Stimulated activated naive CD8-positive, alpha-beta T cell treated with anti-CD3 and anti-CD28 coated beads, Interleukin-15, Interleukin-2, amounts not matched to agents 100 U/mL and 50 U/mL, for 24 hours (primary cell): ENCODE measurements at places on chromosomes 7 and 10.

DNA sequence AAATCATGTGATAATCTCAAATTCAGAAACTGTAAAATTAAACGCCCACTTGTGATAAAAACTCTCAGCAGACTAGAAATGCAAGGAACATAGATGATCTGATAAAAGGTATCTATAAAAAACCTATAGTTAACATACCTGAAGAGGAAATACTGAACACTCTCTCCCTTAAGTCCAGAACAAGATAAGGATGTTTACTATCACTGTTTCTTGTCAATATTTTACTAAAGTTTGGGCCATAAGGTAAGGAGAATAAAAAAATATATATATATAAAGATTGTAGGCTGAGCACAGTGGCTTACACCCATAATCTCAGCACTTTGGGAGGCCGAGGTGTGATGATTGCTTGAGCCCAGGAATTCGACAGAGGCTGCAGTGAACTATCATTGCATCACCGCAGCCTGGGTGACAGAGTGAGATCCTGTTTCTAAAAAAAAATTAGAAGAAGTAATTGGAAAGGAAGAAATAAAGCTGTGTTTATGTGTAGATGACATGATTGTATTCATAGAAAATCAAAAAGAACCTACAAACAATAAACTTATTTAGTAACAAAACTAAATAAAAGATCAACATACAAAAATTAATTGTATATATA, 28.4 kb downstream of the MPLKIP start:
- no peak for DNase-seq

DNA sequence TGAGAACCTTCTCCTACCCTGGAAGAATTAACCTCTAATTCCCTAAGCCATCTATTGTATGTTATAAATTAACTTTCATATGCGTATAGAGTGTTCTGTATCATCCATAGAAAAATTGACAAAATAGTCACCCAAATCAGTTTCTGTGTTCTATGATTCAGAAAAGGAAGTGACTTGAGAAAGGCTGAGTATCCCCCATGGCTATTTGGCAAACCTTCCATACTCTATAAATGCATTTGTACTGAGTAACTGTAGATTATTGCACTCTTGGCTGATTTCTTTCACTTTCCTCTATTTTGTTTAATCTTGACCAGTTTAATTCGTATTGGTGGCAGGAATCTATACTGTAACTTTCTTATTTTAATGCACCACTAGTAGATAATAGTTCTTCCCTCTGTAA, 182.2 kb downstream of the HTR7 start:
- DNase-seq = no peak

DNA sequence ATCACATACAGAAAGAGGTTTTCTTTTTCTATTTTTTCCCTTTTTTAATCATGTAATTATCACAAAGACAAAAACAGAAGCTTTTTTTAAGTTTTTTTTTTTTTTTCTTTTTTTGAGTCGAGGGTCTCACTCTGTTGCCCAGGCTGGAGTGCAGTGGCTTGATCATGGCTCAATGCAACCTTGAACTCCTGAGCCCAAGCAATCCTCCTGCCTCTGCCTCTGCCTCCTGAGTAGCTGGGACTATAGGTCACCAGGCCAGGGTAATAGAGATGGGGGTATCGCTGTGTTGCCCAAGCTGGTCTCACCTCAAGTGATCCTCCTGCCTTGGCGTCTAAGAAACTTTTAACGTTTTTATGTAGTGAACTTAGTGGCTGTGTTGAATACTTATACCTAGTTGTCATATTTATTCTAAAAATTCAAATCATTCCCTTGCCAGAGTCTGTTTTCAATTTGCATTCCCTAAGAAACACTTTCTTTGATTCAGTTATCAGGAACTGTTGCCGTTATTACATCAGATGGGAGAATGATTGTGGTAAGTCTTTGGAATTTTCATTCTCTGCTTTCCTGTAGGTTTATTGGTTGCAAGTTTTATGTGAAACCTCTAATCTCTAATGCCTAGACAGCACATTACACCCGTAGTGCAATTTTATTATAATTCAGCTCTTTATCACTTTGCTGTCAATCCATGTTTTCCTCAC, 1.3 kb downstream of the LSM8 start:
- no peak for DNase-seq

- DNase-seq = peak; percentile 83
Measured at GRCh38 chr10:132448248-132448731, 51.3 kb downstream of the PWWP2B start.

- no peak for DNase-seq
Measured at GRCh38 chr7:109282726-109283125, 713.1 kb downstream of the DNAJB9 start.

DNA sequence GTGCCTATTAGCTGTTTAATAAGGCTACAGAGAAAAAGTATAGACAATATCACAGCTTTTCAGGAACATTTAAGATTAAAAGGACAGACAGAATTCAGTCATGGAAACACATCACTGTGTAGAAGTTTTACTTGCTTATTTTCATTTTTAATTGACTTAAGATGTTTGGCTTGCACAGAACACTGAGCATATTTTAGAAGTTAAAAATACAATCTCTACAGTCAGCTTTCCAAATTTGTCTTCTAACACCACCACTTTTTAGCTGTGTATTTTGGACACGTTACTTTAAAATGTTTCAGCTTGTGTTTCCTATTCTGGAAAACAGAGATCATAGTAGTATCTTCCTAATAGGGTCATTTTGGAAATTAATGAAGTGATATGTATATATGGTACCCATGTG, 11.8 kb downstream of the CFAP69 start:
- no peak for DNase-seq

DNA sequence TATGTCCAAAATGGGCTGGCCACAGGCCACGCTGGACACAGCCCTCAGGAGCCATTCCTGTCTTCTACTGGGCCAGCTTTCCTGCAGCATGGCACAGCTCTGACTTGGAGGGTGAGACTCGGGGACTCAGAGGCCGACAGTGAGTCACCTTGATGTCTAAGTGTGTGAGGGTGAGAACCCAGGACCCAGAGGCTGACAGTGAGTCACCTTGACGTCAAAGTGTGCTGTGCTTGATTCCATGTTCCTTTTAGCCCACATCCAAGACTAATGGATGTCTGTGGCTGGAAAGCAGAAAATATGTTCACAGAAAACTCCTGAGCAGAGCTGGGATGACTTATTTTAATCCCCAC, 6.0 kb upstream of the FAM170B start:
- DNase-seq = no peak

- no peak for DNase-seq
Measured at GRCh38 chr7:14021069-14021468, 31.6 kb upstream of the ETV1 start.

- no peak for DNase-seq
Measured at GRCh38 chr10:3140280-3140679, 32.3 kb downstream of the PITRM1 start.

- no peak for DNase-seq
Measured at GRCh38 chr7:107691716-107692115, 31.1 kb downstream of the SLC26A4 start.

GRCh38 chr7:70657571-70657970, 474.4 kb upstream of the GALNT17 start:
- no peak for DNase-seq

DNA sequence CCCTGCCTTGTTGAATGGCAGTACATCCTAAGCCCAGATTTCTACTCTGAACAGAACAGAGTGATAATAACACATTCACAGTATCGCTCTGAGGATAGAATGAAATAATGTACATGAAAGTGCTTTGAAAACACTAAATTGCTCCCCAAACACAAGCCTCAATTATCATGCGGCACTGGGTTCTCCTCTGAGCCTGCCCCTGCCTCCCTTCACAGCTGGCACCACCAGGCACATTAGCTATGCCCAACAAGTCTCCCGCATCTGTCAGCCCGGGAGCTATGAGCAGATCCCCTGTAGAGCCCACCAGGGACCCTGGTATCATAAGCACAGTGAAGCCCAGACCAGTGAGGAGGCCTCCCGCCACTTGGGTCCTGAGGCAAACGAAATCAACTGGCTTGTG, 405.5 kb downstream of the GRID1 start:
- DNase-seq = no peak

- DNase-seq = no peak
Measured at GRCh38 chr7:26155531-26156375, 3.8 kb downstream of the NFE2L3 start.

- no peak for DNase-seq
Measured at GRCh38 chr10:85786401-85786899, 580.1 kb downstream of the GRID1 start.

DNA sequence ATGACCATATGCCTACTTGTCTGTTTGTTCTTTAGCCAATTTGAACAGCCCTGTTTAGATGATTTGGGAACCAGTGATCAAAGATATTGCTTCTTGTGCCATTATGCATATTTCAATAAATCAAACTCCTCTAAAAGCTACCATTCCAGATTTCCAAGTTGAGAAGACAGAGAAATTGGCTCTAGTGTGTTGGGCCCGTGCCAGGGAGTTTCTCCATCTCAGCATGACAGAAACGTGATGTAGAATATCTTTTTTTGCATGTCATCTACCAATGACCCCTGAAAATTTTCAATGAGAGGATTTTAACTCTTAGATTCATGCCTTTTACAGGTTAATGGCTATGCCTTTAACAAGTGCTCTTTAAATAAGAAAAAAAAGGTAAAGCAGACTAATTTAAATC, 50.7 kb upstream of the CABCOCO1 start:
- no peak for DNase-seq

GRCh38 chr7:80060218-80060806, 74.3 kb upstream of the GNAI1 start:
- no peak for DNase-seq

GRCh38 chr10:76732306-76732705, 905.3 kb downstream of the KCNMA1 start:
- DNase-seq = no peak

- no peak for DNase-seq
Measured at GRCh38 chr7:42448901-42449300, 211.9 kb upstream of the GLI3 start.

DNA sequence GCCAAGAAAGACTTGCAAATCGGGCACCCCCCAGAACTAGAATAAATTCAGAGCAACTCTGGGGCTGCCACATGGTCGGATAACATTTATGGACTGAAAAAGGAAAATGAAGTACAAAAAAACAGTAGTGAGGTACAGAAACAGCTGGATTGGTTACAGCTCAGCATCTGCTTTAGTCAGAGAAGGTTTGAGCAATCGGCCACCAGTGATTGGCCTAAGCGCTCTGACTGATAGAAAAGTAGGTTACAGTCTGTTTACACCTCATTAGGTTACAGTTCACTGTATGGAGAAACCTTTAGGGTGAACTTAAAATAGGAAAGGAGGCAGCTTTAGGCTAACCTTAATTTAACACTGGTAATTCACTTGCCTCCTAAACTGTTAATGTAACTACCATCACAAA, 102.0 kb upstream of the DKK1 start:
- no peak for DNase-seq

GRCh38 chr10:31974434-31975124, 45.9 kb upstream of the ARHGAP12 start:
- DNase-seq = no peak

DNA sequence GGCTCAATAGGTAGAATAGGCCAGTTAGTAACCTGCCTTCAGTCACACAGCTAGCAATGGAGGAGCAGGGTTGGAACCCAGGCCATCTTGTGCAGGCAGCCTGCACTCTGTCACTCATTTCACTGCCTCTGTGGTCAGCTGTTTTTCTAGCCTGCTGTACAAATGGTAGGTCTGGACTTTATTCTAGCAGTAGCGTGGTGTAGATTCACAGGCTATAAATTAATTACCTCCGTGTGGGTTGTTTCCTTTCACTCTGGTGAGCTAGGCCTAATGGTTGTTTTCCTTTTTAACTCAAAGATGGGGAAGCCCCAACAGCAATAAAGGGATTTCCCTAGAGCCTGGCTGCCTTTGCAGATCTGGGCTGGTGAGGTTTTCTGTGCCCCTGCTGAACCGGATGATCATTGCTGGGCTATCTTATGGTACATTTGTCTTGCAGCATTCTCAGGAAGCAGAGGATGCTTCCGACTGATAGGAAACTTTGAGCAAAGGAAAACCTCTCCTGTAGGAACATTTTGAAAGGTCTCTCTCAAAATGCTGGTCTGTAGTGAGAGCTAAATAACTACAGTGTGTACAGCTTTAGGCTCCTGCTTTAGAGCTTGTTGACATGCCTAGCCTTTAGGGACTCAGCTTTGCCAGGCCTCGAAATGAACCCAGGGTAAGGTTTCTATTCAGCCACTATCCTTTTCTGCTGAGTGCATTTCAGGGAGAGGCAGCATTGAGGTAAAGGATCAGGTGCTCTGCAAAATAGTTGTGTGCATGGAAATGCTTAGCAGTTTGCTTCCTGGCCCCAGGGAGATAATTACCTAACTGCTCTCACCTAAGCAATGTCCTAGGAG, 157.4 kb downstream of the ST7 start:
- peak; percentile 61 for DNase-seq

- peak; percentile 46 for DNase-seq
Measured at GRCh38 chr7:43302211-43302711, 189.8 kb downstream of the HECW1 start.
